MV-4-11 (cell line): ENCODE measurements at places on chromosomes 3 and 15.

DNA sequence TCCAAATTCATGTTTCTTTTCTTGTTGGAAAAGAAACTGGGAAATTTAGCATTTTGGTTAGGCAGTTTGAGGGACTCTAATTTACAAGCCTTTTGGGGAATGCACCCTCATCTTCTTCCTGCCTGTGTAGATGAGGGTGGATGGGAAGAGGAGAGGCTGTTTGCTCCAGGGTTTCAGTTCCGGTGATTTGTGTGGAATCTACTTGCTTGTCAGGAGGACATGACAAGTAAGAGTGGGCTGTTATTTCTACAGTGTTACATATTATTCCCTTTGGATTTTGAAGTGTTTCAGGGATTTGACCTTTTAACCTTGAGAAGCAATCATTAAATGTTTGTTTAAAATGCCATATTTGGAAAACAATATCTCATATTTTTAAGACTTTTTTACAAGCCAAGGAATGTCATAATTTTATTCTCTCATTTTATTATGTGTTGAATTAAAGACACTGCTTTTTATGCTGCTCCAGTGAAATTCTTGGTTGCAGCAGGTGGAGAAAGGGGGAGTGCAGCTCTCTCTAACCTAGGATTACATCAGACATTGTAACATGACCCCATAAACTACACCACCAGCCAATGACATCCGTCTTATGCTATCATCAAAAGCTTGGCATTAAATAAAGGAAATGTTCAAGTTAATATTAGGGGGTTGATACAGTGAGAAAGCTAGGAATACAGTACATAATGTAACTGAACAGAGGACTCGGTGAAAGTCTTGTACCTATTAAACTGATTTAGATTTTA lies 30.2 kb downstream of the PLAAT1 start:
- no peak for DNase-seq

DNA sequence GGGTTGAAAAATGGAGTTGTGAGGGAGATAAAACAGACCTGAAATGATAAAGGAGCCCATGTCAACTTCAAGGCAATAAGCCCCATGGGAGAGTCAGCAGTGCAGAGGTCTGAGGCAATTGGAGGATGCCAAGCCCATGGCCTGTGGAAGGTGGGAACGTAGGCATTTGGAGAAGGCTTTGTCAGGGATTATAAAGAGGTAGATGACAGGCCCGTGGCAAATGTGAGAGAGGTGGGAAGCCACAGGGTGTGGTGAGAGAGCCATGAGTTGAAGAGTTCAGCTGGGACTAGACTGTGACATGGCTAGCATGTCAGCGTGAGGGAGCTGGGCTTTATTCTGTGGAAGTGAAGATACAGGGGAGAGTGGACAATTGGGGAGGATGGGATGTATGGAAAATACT lies 35.4 kb downstream of the MFSD1 start:
- no peak for DNase-seq

DNA sequence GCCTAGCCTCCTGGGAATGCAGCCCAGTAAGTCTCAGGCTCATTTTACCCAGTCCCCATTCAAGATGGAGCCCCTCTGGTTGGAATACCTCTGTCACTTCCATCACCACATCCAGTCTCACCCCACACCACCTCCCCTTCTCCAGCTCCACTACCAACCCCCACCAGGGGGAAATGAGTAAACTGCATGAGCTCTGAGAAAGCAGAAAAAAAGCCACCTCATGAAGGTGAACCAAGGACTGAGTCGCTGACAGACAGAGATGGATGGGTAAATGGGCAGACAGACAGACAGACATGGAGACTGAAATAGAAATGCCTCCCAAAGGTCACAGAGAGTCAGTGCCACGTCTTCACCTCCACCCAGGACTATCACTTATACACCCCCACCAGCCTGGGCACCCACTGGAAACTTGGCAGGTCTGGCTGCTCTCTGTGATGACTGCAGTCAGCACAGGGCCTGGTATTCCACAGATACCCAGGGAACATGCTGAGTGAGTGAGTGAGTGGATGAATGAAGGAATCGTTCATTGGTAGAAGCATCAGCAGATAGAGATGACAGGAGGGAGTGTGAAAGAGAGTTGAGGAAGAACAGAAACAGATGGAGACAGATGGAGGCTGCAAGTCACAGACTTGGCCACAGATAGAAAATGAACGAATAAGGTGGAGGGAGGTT lies 4.9 kb upstream of the LOXL1 start:
- no peak for DNase-seq

- peak; percentile 48 for DNase-seq
Measured at GRCh38 chr15:52039925-52040781, 21.1 kb downstream of the MAPK6 start.

GRCh38 chr15:101068523-101068960 lies 149.4 kb downstream of the LRRK1 start:
- DNase-seq: no peak

DNA sequence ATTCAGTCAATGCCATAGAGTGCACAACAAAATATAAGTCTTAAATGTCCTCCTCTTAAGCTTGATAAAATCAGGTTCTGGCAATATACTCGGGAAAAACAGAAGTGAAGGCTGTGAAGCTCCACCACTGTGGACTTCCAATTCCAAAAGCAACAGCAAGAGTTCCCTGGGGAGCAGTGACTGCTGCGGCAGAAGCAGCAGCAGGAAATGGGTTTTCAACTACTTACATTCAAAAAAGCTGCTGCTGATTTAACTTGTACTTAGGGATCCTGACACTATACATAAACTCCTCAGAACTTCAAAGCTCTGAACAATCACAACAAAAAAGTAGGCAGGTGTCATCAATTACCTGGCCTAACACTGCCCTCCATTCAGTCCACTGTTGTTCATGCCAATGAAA lies 4.7 kb downstream of the CEP152 start:
- no peak for DNase-seq
